ENCODE measurements at places on chromosomes 6 and 20. TPM values are rescaled to one million over a fixed set of nuclear protein-coding genes. Genes with fewer than 3 reads are reported as not detected.

The WDR46 gene
- 52.4 TPM for total RNA-seq

The OOEP gene
- 12.2 TPM for total RNA-seq

The CD93 gene
- total RNA-seq: 0.07 TPM

The PXMP4 gene
- total RNA-seq: 12.2 TPM

The DNMT3B gene
- 8.0 TPM for total RNA-seq

The TSHZ2 gene
- total RNA-seq: not detected

The MAS1 gene
- not detected for total RNA-seq

The LHFPL5 gene
- total RNA-seq: 1.7 TPM

The RIPPLY2 gene
- not detected for total RNA-seq

The GATA5 gene
- 2.1 TPM for total RNA-seq

The HLA-DQB1 gene
- 5.9 TPM for total RNA-seq

The NRN1 gene
- not detected for total RNA-seq

The RAB44 gene
- not detected for total RNA-seq

The SNX14 gene
- 99.1 TPM for total RNA-seq

The LPA gene
- total RNA-seq: not detected

All from PC-9 (cell line).